NAMALWA (cell line): ENCODE measurements at places on chromosomes 4 and X.

DNA sequence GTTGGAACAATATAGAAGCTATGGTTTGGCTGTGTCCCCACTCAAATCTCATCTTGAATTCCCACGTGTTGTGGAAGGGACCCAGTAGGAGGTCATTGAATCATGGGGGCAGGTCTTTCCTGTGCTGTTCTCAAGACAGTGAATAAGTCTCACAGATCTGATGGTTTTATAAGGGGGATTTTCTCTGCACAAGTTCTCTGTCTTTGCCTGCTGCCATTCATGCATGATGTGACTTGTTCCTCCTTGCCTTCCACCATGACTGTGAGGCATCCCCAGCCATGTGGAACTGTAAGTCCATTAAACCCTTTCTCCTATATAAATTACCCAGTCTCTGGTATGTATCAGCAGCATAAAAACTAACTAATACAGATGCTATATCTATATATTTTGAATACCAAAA lies 135.2 kb upstream of the EDNRA start:
- DNase-seq, result no peak

DNA sequence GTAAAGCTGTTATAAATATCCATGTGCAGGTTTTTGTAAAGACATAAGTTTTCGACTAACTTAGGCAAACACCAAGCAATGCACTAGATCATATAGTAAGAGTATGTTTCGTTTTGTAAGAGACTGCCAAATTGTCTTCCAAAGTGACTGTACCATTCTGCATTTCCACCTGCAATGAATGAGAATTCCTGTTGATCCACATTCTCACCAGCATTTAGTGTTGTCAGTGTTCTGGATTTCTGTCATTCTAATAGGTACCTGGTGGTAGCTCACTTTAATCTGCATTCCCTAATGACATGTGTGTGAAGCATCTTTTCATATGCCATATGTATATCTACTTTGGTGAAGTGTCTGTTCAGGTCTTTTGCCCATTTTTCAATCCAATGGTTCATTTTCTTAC lies 57.8 kb downstream of the SH3RF1 start:
- DNase-seq, result no peak

DNA sequence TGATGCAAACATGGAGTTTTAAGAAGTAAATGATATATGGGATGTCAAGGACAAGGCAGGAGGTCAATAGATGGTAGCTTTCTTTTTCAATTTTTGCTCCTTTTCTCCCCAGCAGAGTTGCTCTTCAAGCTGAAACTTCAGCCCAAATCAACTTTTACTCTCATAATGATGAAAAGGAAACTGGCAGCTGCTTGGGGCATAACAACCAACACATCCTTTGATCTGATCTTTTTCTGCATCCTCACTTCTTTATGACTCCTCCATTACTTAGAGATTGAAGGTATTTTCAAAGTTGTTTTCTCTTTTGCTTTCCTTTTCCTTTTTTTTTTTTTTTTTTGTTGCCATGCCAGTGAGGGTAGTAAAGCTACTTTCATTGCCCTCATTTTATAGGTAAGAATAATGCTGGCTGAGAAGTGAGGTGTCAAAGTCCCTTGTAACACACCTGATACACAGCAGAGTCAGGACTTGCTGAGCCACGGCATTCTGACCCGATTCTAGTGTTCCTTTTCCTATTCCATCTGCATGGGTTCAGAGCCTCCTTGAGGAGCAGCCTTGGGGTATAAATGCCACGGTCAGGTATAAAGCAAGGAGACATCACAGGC lies 26.9 kb downstream of the SLC2A9 start:
- no peak for DNase-seq

DNA sequence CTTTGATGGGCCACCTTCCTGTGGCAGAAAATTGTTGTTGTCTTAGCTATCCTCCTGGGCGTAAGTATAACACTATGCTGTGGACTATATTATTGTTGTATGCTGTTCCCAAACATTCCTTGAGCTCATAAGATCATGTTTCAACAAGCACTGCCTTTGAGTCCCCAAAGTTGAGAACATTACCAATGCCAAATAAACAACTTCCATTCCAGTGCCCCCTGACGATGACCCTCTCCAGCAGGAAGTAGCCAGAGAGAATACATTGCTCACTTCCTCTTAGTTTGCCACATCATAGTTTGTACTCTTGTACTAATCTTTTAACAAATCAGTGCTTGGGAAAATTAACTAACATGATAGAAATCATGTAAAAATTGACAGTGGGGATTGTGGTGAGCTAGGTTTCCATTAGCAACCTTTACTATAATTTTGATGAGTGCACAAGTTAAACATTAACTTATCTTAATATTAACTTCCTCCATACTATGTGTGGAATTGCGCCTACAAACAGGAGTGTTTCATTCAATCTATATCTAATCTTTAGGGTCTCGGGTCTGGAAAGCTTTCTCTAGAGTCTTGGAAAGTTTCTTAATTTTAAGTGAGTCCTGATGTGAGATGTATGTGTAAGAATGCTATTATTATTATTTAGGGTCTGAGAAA lies 20.3 kb upstream of the DHX15 start:
- DNase-seq, result no peak

DNA sequence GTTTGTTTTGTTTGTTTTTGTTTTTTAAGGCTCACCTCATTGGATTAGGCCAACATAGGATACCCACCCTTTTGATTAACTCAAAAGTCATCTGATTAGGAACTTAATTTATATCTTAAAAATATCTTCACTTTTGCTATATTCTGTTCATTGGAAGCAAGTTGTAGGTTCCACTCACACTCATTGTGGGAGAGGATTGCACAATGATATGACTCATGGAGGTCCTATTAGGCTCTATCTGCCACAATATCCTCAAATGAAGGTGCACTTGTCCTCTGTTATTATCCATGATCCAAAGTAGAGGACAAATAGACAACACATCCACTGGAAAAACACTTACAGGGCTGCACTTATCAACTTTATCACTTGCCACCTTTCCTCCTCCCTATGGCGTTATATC lies 60.5 kb upstream of the ADAMTS3 start:
- no peak for DNase-seq
